ENCODE measurements at places on chromosomes 5 and 9.

GRCh38 chr9:127907867-127908659 is 8.7 kb upstream of the ST6GALNAC6 start:
- no peak for DNase-seq

DNA sequence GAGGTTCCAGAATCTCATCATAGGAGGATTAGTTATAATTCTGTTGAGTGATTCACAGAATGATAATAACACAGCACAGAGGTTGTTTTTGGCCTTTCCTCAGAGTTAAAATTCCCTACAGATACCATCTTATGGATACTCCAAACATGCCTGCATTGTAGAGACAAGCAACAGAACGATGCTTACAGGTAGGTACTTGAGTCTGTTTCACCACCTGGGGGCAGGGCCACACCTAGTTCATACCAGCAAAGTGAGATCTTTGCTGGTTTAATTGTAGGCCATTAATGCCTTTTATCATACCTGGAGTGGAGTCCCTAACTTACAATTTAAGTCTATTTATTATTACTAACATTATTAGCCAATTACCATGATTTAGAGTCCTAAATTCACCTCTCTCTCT is 416.5 kb upstream of the TLE4 start:
- no peak for DNase-seq

- DNase-seq: no peak
These were observed 126.4 kb downstream of the SLF1 start for GRCh38 chr5:94744906-94745305.

DNA sequence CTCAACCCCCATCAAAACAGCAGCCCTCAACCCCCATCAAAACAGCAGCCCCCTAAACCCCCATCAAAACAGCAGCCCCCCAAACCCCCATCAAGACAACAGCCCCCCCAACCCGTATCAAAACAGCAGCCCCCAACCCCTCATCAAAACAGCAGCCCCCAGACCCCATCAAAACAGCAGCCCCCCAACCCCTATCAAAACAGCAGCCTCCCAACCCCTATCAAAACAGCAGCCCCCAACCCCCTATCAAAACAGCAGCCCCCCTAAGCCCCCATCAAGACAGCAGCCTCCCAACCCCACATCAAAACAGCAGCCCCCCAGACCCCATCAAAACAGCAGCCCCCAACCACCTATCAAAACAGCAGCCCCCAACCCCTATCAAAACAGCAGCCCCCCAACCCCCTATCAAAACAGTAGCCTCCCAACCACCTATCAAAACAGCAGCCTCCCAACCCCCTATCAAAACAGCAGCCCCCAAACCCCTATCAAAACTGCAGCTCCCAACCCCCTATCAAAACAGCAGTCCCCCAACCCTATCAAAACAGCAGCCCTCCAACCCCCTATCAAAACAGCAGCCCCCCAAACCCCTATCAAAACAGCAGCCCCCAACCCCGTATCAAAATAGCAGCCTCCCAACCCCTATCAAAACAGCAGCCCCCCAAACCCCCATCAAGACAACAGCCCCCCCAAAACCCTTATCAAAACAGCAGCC is 1.2 kb downstream of the TPPP start:
- DNase-seq: no peak

DNA sequence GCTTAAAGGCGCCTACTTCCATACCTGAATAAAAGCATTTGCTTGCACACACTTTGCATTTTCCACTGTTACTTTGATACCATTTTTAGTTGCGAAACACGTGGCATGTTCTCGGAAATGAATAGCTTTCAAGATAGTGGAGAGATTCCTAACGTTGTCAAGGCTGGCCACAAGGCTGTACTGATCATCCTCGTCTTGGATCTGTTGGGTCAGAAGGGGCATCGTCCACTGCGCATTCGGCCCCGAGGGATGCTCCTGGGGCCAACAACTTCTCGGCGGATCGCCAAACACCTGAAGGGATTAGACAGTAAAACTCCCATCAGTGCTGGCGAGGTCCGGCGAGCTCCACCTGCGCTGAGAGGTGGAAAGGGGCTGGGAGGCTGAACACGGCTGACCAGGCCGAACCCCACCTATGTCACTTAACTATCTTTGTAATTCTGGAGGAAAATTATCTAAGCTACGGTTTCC is 599 bp downstream of the RAD1 start:
- no peak for DNase-seq

GRCh38 chr9:6068983-6069382 is 53.6 kb upstream of the RANBP6 start:
- DNase-seq: no peak

- DNase-seq: no peak
These were observed 47.8 kb downstream of the SLC1A1 start for GRCh38 chr9:4538107-4538506.

DNA sequence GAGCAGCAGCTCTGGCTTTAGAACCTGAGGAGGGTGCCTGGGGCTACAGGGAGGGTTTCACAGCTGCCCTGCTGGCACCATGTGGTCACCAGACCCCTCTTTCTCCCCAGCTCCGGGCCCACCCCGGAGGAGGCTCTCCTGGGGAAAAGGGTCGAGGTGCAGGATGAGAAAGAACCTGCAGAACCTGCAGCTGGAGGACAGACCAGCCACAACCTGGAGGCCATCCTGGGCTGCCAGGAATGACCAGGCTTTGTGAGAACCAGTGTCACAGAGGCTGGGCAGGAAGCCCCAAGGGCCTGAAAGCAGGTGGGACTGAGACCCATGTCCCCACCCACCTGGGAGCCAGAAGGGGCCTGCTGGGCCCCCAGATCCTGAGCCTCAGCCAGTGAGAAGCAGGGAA is 23.0 kb downstream of the SEMA4D start:
- no peak for DNase-seq

- DNase-seq: no peak
These were observed 46.7 kb upstream of the RIOK2 start for GRCh38 chr5:97229688-97230285.

- DNase-seq: no peak
These were observed 78.3 kb downstream of the LMNB1 start for GRCh38 chr5:126855266-126855665.

GRCh38 chr5:147479949-147480348 is 29.9 kb downstream of the DPYSL3 start:
- no peak for DNase-seq

- no peak for DNase-seq
These were observed 308.4 kb upstream of the MEF2C start for GRCh38 chr5:89191374-89191773.

DNA sequence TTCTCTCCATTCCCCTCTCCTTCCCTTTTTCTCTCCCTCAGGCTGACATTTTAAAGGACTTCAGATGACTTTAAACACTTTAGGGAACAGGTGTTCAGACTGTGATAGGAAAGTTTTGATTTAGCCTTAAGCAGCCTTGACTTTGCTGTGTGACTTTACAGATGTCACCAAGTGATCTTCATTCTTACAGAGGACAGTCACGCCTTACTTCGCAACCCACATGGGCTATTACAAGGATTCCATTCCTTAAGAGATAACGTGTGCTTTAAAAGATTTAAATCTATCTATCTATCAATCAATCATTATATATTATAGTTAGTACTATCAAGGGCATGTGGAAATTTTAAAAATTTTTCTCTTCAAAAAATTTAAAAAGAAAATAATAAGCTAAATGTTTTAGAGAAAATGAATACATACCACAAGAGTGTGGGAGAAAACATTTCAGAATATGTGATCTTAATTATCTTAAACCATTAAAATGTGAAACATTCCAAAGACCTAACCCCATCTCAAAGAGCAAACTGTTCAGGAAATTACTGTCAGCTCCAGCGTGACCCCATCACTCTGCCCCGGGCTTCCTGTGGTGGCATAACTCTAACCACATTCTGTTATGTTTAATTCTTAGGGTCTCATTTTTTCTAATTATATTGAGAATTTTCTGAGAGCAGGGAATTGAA is 530.5 kb downstream of the SEMA5A start:
- no peak for DNase-seq

DNA sequence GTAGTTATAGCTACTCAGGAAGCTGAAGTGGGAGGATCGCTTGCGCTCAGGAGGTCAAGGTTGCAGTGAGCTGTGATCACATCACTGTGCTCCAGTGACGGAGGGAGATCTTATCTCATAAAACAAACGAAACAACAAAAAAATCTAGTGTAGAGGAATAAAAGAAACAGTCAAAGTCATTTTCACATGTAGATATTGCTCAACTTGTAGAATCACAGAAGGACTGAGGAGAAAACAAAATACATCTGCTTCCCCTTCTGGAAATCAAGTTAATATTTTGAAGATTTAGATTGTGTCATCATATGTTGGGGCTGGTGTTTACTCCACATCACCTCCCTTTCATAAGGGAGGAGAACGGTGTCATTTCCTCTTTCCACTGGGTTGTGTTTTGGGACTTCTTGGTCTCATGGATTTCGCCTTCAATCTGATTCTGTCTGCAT is 8.2 kb upstream of the SLC46A2 start:
- no peak for DNase-seq

DNA sequence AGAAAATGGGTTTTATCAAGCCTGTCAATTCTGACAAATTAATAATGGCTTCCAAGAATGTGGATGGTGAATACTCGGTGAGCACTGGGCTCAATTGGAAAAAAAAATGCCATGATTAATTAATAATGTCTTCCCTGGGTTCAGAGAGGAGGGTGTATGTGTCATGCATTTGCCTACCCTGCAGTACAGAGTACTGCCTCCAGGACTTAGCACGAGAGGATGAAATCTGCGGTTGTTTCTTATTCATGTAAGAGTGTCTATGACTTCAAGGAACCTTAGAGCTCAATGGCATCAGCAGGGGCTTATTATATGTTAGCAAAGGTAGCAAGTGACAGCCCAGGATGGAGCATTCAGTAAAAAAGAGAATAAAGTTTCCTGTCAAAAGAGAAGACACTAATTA is 132.7 kb downstream of the GRIA1 start:
- no peak for DNase-seq

- no peak for DNase-seq
These were observed 45.2 kb upstream of the ANKRD31 start for GRCh38 chr5:75281716-75282465.

GRCh38 chr5:173663352-173664153 is 47.1 kb upstream of the BOD1 start:
- DNase-seq: no peak

DNA sequence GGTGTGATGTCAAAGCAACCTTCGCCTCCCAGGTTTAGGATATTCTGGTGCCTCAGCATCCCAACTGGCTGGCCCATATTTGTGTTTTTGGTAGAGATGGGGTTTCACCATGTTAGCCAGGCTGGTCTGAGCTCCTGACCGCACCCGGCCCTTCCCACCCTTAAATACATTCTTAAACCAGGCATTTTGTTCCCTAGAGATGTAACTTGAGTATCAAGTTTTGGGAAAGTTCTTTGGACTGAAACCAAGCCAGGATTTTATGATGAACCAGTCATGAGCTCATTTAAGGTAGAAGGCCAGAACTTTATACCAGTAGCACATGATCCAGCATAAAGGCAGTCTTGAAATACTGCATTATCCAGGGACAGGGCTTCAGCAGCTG is 3.5 kb downstream of the RPL7A start:
- DNase-seq: no peak

- DNase-seq: no peak
These were observed 395.1 kb downstream of the CETN3 start for GRCh38 chr5:90014420-90014819.

- no peak for DNase-seq
These were observed 4.3 kb upstream of the LHX3 start for GRCh38 chr9:136209232-136209631.

- no peak for DNase-seq
These were observed 24.3 kb upstream of the ENHO start for GRCh38 chr9:34546834-34547827.

GRCh38 chr5:53970475-53970874 is 339.9 kb downstream of the ARL15 start:
- DNase-seq: no peak

DNA sequence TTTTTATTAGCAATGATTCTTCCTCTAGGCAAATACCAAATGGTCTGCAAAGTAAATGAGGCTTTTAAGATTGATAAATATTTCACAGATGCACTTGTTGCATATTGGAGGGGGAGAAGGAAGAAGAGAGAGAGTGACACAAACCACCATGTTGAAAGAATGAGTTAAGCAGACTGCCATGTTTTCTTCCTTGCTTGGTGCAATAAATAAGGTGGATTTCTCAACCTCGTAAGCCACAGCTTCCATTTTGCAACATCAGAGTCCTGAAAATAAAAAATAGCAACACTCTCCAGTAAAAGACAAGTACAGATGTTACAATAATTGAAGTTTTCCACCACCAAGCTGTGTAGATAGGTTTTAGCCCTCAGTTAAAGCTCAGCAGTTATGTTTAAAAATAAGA is 202.9 kb downstream of the SGCD start:
- DNase-seq: no peak

DNA sequence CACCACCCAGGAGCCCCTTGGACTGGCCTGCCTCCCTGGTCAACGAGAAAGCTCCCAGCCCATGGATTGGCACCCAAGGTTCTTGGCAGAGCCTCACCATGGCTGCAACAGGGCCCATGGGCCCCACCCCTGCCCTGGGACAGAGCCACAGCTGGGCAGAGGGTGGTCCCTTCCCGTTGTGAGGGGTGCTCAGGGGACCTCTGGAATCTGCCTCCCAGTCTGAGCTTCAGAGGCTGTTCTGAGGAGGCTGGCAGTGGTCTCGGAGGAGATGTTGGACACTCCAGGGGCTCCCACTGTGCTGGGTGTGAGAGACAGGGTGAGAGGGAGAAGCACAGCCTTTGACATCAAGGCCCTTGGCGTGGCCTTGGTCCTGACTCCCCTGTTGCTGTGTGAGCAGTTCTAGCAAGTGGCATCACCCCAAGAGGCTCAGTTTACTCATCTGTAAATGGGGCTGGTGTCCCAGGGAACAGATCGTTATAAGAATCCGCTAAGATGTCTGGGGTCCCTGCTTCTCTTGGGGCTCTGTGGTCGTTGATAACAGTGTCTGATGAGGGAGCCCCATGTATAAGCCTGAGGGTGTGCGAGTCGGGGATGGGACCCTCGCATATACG is 33.0 kb downstream of the LHX3 start:
- no peak for DNase-seq

- DNase-seq: no peak
These were observed 42.1 kb downstream of the CDC42SE2 start for GRCh38 chr5:131305906-131306305.

DNA sequence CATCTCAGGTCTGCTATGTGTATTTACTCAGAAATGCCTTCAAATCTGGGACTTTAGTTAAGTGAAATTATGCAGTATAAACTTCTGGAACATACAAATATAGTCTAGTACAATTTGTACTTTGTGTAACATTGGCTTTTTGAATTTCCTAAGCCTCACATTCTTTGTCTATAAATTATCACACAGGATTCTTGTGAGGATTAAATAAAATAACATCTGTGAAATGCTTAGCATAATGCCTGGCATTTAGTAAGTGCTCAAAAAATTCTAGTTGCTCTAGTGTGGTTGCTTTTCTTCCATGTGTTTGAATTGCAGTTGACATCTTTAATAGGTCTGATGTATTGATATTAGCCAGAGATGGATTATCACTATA is 2.6 kb downstream of the HMMR start:
- DNase-seq: no peak

- DNase-seq: no peak
These were observed 160.3 kb downstream of the HSD17B3 start for GRCh38 chr9:96141666-96142065.

GRCh38 chr9:108521063-108521590 is 334.7 kb downstream of the ACTL7B start:
- DNase-seq: no peak

All from NCI-H1417 treated with DMSO at 0.1 percent for 48 hours (cell line).